ENCODE measurements at places on chromosomes 12 and 14.

DNA sequence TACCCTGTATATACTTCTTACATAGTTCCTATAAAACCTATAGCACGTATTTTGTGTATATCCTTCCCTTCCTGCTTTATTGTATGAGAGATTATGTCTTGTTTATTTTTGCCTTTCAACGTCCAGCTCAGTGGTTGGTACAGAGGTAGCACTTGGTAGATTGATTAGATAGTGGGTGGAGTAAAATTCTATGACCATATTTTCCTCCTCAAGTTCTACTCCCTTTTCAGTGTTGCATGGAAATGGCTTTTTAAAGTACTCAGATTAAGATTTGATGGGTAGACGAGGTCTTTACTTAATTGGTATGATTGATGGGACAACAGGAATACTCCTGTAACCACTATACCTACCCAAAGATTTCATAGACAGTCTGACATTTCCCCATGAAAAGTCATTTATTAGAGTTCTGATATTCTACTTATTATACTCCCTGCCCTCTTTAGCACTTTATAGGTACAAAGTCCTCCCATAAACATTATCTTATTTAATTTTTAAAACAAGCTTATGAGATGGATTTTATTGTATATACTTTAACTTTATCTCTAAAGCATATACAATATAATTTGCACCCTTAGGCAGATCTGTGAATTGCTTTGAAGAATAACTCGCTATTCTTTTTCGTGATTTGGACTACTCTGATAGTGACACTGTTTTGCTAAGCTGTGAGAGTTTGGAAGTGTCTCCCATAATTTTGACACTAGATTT is 348.0 kb downstream of the RAD51B start:
- DNase-seq: no peak

DNA sequence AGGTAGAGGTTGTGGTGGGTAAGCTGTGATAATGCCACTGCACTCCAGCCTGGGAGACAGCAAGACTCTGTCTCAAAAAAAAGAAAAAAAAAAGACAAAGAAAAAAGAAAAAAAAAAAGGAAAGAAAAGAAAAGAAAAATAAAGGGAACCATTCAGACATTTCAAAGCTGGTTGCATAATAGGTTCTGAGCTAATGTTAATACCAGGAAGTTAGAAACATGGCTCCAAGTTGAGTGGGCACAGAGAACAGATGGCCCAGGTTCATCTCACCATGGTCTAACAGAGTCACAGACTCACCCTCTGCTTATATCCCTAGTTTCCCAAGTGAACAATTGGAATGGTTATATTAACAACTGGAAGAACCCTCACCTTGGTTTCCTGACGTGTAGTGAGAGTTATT is 17.4 kb upstream of the ZDHHC17 start:
- DNase-seq: no peak

GRCh38 chr14:95895720-95896119 is 19.1 kb downstream of the TUNAR start:
- peak; percentile 34 for DNase-seq

- DNase-seq: no peak
Measured at GRCh38 chr12:92488735-92489134, 214.1 kb upstream of the PLEKHG7 start.

GRCh38 chr12:87290505-87290904 is 738.7 kb downstream of the C12orf50 start:
- DNase-seq: no peak

GRCh38 chr12:24997496-24997895 is 48.6 kb upstream of the BCAT1 start:
- no peak for DNase-seq

GRCh38 chr14:102644523-102644922 is 52.1 kb downstream of the RCOR1 start:
- DNase-seq: no peak

- DNase-seq: no peak
Measured at GRCh38 chr12:3220382-3221321, 143.5 kb downstream of the TSPAN9 start.

DNA sequence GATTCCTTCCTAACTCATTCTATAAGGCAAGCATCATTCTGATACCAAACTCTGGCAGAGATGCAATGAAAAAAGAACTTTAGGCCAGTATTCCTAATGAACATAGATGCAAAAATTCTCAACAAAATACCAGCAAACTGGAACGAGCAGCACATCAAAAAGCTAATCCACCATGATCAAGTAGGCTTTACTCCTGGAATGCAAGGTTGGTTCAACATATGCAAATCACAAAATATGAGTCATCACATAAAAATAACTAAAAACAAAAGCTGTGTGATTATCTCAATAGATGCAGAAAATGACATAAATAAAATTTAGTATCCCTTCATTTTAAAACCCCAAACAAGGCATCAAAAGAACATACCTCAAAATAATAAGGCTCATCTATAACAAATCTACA is 98.9 kb downstream of the ACSS3 start:
- no peak for DNase-seq

- no peak for DNase-seq
Measured at GRCh38 chr12:104310751-104311633, 7.5 kb downstream of the EID3 start.

GRCh38 chr12:50887191-50887590 is 44.5 kb downstream of the TMPRSS12 start:
- no peak for DNase-seq
